Activated T-cell treated with anti-CD3 and anti-CD28 coated beads for 24 hours (primary cell): ENCODE measurements at places on chromosomes 7 and 10.

- DNase-seq = no peak
Measured at GRCh38 chr10:77844713-77845445, 81.7 kb downstream of the DLG5 start.

GRCh38 chr10:3331690-3332230 lies 159.2 kb upstream of the PITRM1 start:
- no peak for DNase-seq

GRCh38 chr7:102189756-102190155 lies 96.9 kb upstream of the SH2B2 start:
- DNase-seq = no peak

- no peak for DNase-seq
Measured at GRCh38 chr7:92602352-92603088, 12.3 kb upstream of the FAM133B start.

DNA sequence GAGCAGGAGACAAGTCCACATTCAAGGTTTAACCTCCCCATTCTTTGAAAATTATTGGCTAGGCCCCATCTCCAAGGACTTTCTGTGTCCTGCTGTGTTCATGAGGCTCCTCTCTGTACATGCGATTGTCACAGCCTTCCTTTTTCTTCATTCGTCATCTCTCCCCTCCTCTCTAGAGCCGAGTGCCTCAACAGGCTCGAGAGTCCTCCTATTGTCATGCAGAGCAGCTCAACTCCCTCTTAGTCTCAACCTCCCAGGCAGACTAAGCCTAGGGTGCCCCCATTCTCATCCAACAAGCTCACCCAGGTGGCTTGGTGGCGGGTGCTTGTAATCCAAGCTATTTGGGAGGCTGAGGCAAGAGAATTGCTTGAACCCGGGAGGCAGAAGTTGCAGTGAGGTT lies 35.1 kb upstream of the SAMD8 start:
- no peak for DNase-seq

GRCh38 chr7:158311791-158312190 lies 275.8 kb downstream of the PTPRN2 start:
- DNase-seq = no peak

DNA sequence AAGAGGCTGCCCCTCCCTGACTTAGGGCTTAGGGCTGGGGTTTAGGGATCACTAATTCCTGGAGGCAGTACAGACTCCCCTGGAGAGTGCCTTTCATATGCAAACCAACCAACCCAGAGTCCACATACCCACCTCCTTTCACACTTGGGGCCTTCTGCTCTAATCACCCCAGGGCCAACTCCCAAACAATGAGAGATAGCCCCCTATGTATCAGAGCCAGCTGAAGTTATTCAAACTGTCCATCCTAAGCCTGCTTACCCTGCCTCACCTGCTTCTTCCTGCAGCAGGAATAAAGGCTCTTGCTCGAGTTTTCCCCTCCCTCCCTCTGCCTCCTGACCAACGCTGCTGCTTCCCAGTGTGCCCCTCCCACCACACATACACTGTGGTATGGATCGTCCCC lies 51.8 kb upstream of the SLC35G1 start:
- no peak for DNase-seq

- DNase-seq = no peak
Measured at GRCh38 chr10:24483701-24484100, 240.0 kb downstream of the ARHGAP21 start.

GRCh38 chr10:124348801-124349200 lies 69.9 kb downstream of the OAT start:
- DNase-seq = no peak

DNA sequence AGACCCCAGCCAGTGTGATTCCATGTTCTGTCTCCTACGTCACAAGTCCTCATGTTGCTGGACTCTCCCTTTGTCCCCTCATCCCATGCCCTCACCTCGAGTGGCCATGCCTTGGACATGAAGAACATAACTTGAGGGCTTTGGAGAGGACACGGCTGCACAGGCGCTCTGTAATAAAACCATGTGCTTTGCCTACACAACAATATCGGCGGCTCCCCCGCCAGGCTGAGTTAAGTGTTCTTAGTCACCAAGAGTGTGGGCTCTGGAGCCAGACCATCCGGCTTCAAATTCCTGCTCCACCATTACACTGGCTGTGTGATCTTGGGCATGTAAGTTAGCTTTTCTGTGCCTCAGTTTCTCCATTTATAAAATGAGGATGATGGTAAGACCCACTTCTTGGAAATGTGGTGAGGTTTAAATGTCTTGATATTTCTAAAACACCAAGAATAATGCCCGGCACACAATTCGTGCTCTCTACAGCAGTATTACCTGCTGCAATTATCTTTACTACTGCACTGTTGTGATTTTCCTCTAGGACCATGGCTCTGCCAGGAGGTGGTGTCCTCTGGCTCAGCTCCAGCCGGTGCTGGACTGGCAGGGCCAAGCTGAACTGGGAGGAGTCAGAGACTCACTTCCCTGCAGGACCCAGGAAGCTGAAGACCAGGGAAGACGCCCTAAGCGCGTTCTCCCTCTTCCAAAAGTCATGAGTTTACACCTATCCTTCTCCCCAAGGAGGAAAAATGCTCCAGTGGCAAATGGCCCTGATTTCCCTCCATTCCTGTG lies 15.7 kb downstream of the SLIT1 start:
- DNase-seq = no peak

GRCh38 chr7:157158400-157158799 lies 19.7 kb downstream of the UBE3C start:
- DNase-seq = no peak
